Immature natural killer cell (primary cell): ENCODE measurements at places on chromosomes 4 and X. TPM values are rescaled to one million over a fixed set of nuclear protein-coding genes. Genes with fewer than 3 reads are reported as not detected.

DNA sequence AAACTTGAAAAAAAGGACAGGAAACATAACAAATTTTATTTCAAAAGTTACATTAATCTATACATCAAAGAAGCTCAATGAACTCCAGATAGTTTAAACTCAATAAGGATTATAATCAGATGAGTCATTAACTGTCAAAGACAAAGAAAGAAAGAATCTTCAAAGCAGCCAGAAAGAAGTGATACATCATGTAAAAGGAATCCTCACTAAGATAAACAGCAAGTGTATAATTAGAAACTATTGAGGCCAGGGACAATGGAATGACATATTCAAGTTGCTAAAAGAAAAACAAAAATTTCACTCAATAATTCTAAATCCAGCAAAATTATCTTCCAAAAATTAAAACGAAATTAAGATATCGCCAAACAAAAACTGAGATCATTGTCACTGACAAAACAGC, 161.6 kb upstream of the NWD2 start:
- DNase-seq: no peak

GPR119 gene
- polyA plus RNA-seq: not detected

GRCh38 chr4:2083116-2083825, 24.1 kb downstream of the NAT8L start:
- no peak for DNase-seq

ACSL1 gene
- 7.8 TPM for polyA plus RNA-seq

GRCh38 chr4:169293343-169294176, 22.8 kb upstream of the SH3RF1 start:
- DNase-seq: no peak

- DNase-seq: peak; percentile 13
These were observed 24.7 kb downstream of the KCNE5 start for GRCh38 chrX:109600237-109600651.

DNA sequence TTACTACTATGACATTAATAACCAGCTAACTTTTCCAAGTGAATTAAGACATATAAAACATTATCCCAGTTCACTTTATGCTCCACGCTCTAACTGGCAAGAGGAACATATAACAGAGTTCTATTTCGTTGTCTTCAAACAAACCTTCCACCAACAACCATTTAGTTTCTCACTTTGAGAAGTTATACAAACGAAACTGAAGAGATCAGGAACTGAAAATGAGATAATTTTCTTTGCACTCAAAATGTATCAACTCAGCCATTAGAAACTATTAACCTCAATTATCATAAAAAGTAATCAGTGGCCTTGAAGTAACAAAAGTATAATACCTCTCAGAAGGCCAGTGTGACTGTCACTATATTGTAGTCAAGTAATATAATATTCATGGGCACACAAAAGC, 70.1 kb downstream of the CHM start:
- DNase-seq: no peak

DNA sequence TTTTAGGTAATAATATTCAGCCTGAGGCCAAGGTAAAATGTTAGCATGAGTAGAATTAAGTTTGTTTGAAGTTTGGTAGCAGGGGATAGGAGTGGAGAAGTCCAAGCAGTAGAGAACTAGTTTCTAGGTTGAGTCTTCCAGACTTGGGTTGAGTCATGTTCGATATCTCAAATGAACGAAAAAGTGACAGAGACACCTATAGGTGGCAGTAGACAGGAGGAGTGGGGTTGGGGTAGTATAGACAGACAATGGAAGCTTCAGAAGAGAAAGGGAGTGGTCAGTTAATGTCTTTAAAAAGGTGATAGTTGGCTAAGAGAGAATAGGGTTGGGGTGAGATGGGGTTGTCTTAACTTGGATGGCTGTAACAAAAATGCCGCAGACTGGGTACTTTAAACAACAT, 58.7 kb upstream of the EMCN start:
- no peak for DNase-seq

DNA sequence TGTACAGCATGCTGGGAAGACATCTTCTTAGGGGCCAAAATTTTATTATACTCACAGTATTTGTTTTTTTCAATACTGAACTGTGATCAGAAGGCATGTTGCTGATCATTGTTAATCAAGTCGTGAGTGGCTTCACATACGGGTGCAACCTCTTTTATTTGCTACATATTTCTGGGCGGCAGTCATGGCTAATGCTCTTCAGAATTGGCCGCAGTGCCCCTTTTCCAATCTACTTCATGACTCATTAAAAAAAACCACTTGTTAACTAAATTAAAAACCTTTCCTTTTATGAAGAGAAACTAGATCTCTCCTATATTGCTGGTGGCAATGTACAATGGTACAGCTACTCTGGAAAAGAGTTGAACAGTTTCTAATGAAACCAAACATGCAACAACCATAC, 101.5 kb upstream of the C1GALT1C1 start:
- DNase-seq: no peak

SSX2B gene
- polyA plus RNA-seq: not detected

- DNase-seq: no peak
These were observed 12.3 kb upstream of the TIGD2 start for GRCh38 chr4:89099034-89099433.

DNA sequence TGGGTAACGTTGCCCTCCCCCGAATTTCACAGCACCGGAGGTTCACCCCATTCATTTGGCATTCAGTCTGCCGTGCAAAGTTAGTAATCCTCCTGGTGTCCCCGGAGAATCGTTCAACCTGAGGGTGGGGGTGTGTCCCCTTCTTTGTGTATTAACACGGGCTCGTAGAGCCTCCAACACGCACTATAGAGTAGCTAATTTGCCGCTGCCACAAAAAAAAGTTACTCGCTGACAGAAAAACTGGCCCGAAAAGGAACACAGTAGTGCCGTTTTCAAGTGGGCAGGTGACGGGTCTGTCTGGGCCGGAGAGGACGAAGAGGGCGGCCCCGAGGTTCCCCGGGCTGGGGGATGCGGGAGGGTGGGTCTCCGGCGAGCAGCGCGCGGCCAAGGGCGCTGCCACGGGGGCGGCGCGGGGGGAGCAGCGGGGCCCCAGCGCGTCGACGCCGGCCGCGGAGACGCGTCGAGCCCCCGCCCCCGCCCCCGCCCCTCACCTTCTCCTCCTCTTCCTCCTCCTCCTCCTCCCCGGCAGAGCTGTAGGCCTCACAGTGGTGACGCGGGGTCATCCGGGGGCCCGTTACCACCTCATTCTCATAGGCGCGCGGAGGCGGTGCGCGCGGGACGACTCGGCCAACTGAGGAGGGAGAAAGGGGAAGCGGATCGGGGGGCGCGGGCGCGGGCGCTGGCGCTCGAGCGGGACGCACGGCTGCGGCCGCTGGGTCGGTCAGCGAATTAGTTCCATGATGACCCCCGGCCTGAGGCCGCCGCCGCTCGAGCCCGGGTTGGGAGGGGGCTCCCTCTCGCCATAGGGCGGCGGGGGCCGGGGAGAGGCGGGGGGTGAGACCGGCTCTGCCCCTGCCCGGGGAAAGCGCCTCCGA, 571 bp downstream of the CCNI start:
- DNase-seq: peak; percentile 83

IL2RG gene
- 1,755 TPM for polyA plus RNA-seq

SLC6A14 gene
- polyA plus RNA-seq: not detected

GRCh38 chrX:40117715-40118285, 20.0 kb upstream of the BCOR start:
- DNase-seq: no peak

GRCh38 chrX:47218920-47219815, 687 bp downstream of the CDK16 start:
- DNase-seq: peak; percentile 48

TEX11 gene
- polyA plus RNA-seq: not detected

DNA sequence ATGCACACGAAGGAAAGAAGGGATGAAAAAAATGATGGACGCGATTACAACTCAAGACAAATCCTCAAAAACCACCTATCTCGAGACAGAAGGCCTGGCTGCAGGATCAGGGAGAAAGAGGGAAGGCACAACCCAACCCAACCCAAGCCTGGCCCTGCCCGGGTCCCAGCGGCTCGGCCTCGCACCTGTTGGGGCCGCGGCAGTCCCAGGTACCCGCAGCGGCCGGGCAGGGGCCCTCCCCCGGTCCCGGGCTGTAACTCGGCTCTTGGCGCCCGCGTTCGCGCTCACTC, 464 bp downstream of the RASGEF1B start:
- no peak for DNase-seq
